NCI-H446 (cell line): ENCODE measurements at places on chromosomes 3 and 15.

DNA sequence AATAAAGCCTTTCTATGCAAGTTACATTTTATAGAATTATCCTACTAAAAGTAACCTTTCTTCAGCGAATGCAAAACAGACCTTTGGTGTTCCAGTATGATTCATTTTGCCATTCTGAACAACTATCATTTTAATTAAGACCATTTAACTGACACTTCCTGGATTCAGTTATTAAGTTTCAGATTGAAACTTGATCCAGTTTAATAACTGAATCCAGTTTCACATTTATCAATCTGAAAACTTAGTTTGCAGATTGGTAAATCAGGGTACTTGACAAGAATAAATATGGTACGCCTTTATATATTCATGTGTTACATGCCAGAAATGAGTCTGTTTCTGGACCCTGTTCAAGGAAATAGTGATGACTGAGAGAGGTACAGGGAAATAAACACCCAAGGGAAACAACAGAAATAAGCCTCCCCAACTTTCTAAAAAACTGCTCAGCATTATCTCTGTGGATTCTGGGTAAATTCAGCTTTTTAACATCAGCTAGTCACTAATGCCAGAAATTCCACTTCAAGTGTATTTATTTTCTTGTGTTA is 23.3 kb upstream of the NFKBIZ start:
- no peak for DNase-seq

DNA sequence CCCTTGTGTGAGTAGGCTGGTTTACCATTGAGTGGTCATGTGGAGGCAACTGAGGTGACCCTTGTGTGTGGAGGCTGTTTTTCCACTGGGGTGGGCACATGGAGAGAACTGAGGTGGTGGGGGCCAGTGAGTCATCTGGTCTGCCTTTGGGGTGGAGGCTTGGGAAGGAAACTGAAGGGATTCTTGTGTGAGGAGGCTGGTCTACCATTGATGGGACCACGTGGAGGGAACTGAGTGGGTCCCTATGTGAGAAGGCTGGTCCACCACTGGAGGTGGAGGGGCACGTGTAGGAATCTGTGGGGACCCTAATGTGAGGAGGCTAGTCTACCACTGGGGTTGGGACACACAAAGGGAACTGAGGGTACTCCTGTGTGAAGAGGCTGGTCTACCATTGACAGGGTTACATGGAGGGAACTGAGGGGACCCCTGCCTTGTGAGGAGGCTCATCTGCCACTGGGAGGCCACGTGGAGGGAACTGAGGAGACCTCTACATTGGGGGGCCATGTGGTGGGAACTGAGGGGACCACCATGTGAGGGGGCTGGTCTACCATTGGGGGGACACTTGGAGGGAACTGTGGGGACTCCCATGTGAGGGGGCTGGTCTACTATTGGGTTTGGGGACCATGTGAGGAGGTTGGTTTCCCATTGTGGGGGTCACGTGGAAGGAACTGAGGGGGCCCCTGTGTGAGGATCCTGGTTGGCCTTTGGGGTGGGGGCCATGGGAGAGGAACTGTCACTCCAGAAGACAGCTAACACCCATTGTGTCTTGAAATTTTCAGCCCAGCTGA is 164.5 kb downstream of the WNT7A start:
- no peak for DNase-seq

GRCh38 chr15:70627734-70628548 is 135.4 kb downstream of the UACA start:
- no peak for DNase-seq

- DNase-seq: no peak
These were observed 1.7 kb downstream of the TJP1 start for GRCh38 chr15:29820394-29821154.

DNA sequence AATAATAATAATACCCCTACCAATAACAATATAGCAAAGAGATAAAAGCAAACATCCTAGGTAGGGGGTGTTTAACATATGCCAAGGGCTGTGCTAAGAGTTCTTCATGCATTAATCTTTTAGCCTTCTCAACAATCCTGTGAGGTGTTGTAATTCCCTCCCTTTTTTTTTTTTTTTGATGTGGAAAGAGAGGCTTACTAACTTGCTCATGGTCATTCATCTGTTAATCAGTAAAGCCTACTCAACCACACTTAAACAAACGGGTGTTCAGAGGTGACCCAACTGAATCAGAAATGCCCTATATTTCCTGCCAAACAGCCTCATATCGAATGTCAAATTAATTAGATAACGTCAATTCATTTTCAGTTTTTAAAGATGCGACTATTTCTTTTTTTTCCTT is 232.1 kb downstream of the CTNNB1 start:
- no peak for DNase-seq

GRCh38 chr3:134284438-134284837 is 33.8 kb upstream of the RYK start:
- no peak for DNase-seq

GRCh38 chr3:64257100-64257755 is 32.0 kb upstream of the PRICKLE2 start:
- DNase-seq: peak; percentile 76

- no peak for DNase-seq
These were observed 11.7 kb upstream of the PDCD6IP start for GRCh38 chr3:33786565-33787327.

DNA sequence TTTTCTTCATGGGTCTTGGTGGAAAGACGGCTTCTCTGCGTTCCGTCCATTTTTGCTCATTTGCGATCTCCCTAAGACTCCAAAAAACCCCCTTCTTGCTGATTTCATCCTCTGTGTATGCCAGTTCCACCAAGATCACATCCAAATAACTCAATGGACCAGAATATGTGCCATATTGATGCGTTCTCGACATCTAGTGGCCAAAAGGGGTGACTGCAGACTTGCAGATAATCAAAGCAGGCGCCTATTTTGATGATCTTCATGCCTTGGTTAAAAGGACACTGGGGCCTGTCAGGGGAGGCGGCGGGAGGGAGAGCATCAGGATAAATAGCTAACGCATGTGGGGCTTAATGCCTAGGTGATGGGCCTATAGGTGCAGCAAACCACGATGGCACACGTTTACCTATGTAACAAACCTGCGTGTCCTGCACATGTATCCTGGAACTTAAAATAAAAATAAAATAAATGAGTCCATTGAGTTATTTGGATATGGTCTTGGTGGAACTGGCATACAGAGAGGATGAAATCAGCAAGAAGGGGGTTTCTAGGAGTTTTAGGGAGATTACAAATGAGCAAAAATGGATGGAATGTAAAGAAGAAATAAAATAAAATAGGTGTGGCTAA is 104.2 kb upstream of the RAD18 start:
- DNase-seq: peak; percentile 58

DNA sequence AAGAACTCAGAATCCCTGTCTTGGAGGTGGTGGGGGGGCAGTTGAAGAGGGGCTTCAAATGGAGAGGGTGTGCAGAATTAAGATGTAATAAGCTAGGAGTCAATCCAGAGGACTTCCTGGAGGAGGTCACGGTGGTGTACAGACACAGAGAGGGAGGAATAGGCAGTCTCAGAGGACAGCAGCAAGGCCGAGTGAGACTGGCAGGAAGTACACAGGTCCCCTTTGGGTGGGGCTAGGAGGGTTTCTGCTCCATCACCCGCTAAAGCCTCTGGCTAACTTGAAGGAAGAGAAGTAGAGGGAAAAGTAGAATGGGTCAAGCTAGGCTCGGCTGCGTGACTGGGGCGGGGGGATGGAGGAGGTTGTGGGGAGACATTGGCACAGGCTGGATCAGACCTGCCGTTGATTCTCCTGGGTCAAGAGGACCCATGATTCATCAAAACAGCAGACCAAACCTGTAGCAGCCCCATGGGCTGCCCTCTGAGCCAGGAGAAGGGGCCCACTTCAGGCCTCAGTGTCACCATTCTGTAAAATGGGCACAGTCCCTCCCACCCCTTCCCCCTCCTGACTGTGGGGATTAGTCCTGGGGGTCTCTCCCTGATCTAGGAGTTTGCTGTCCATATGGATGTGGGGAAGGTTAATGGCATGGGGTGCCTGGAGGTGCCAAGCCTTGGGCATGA is 16.9 kb downstream of the CSPG4 start:
- DNase-seq: no peak

- no peak for DNase-seq
These were observed 225.2 kb downstream of the ADAMTS17 start for GRCh38 chr15:100116416-100117190.

DNA sequence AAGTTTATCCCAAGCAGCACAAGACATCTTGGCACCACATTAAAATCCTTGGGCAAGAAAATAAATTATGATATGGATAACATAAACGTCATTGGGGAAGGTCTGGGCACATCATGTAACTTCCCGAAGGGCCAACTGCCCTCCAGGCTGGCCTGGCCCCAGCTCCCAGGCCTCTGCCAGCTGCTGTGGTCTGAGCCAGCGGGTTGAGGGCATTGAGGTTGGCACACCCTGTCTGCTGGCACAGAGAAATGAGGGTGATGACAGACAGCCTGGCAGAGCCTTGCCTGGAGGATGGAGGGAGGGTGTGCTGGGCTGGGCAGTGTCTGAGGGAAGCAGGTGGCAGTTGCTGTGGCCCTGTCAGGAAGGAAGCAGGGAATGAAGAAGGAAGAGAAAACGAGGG is 3.3 kb upstream of the RBSN start:
- DNase-seq: peak; percentile 16

DNA sequence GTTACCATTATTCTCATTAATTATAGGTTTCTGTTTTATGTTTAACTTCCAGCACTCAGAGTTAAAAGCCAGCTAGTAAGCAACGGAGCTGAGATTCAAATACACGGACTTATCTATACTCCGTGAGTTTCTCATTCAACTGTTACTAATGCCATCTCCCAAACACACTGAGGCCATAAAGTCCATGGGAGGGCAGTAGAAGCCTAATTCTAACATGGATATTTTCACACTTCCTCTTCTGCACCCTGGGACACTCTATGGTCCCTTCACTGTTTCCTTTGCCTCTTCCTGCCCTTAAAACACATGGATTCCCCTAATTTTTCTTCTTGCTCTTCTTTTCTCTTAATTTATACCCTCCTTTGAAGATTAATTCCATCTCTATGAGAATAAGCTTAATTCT is 245.0 kb downstream of the KLF13 start:
- DNase-seq: no peak

DNA sequence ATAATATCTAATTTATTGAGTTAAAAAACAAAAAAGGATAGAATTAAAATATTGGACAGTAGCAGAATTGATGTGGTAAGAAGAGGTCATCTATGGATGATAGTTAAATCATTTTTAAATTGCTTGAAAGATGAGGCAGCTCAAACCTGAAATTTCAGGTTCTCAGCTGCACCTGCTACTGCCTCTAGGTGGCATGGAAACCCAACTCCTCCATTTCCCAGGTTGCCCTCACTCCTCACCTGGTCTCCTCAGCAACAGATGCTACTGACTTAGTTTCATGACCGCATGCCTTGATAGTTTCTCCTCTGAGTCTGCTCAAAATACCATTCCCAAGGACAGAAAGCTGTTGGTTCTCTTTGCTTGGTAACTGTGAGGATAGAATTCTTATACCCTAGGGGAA is 148.1 kb downstream of the ABHD5 start:
- DNase-seq: no peak

- no peak for DNase-seq
These were observed 234.6 kb downstream of the RBMS3 start for GRCh38 chr3:29515451-29515850.

- DNase-seq: no peak
These were observed 240.4 kb upstream of the MRPL3 start for GRCh38 chr3:131743126-131743525.

DNA sequence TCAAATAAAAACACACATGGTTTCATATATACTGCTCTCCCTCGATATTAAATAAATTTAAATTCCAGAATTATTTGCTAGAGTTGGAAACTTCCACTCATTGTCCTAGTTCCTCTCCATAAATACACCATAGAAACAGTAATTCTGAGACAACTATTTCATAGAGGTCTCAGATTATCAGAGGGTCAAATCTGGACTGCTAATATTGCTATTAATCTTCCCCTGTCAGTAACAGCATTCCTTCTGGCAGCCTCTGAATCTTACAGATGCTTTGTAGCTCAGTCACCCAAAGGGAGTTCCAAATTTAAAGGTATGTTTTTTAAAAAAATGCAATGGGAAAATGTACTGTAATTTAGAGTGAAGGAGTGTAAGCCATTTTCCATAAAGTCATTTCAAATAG is 428.8 kb downstream of the PYDC2 start:
- no peak for DNase-seq

DNA sequence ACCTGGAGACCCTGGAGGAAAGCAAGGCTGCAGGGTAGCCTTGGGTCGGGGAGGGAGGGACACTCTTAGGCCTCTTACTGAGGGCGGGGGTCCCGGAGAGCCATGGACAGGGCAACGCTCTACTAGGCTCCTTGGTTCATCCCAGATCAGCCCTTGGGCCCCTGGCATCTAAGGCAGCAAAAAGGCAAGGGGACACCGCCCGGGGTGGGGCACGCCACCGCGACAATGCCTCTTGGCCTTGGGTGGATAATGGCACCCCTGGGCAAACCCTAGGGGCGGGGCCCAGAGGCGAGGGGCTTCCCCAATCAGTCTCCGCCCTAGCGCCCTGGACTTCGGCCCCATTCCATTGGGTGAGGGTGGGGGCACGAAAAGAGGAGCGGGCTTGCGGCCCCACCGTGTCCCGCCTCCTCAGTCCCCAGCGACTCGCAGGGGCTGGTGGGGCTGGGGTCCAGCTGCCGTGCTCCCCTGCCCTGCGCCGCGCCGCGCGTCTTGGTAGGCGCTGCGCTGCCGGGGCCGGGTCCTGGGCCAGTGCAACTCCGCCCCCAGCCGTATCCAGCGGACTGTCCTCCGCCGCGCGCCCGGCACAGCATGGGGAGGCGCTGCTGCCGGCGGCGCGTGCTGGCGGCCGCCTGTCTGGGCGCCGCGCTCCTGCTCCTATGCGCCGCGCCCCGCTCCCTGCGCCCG is at the start of gene CHST13:
Gene CHST13, plus strand, starts transcription at position 411 of the 684 bp plus-strand sequence. Its CDS starts 178 bp downstream, at position 589.
- DNase-seq: no peak

DNA sequence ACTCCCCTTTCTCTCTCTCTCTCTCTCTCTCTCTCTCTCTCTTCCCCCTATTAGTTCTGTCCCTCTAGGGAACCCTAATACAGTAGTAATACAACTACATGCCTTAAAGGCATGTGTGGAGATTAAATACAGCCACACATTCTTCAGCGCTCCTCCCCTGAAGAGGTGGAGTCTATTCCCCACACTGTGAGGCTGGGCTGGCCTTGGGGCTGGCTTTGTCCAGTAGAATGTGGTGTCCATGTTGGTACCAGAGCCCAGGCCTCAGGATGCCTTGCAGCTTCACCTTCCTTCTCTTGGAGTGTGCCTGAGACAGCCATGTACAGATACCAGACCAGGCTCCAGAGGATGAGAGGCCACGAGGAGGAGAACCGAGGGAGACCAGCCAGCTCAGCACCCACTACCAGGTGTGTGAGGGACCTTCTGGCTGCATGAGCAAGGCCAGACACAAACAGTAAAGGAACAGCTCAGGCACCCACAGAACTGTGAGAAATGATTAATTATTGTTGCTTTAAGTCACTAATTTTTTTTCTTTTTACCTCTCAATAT is 10.7 kb downstream of the SLC6A20 start:
- no peak for DNase-seq

GRCh38 chr3:14305324-14305723 is 97.1 kb upstream of the SLC6A6 start:
- DNase-seq: no peak

DNA sequence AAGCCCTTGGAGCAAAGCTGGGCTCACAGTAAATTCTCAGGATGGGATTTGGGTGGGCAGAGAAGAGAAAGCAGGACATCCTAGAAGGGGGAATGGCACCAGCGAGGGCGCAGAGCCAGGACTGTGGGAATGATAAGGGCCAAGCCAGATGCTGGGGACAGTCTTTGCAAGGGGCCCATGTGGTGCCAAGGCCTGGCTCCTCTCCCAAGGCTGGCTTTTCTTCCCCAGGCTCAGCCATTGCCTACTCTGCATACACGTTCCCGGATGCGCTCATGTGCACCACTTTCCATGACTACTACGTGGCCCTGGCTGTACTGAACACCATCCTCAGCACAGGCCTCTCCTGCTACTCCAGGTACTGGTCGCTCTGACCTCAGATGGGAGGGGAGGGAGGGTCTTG is 24.7 kb upstream of the KIF23 start:
- no peak for DNase-seq
